Caudate nucleus (tissue), 63 donors: ENCODE measurements at places on chromosomes 5 and 9.

GRCh38 chr9:84823421-84824271 is 154.1 kb downstream of the NTRK2 start:
- DNase-seq: no peak

DNA sequence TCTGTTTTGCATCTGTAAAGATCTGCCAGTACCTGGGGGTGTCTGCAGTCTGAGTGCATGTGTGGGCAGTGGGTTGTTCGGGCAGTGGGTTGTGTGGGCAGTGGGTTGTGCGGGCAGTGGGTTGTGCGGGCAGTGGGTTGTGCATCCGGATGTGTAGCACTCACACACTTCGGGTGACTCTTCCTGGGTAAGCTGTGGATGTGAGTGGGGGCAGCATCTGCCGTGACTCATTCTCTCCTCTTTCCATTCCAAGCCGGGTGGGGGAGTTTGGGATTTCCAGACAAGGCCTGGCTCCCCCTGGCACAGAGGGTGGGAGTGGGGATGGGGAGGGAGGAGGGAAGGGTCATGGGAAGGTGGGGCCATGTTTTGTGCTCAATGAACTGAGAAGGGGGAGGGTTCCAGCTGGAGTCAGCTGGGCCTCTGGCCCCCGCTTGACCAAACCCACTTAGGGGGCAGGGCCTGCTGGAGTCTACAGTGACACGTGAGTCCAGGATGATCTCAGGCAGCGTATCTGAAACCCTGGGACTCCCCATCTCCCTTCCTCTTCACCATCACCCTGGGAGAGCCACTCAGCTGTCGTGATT is 8.3 kb downstream of the CRB2 start:
- DNase-seq: peak; percentile 82

GRCh38 chr9:1071730-1072129 is 21.6 kb downstream of the DMRT2 start:
- DNase-seq: no peak

GRCh38 chr9:93517331-93517730 is 59.1 kb upstream of the PHF2 start:
- no peak for DNase-seq

DNA sequence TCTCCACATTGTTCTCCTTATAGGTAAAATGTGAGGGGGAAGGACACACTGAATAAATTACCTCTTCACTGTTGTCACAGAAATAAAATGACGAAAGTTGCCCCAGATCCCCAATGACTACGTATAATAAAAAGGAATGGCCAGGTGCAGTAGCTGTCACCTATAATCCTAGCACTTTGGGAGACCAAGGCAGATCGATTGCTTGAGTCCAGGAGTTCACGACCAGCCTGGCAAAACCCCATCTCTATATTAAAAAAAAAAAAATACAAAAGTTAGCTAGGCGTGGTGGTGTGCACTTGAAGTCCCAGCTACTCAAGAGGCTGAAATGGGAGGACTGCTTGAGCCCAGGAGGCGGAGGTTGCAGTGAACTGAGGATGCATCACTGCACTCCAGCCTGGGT is 82.2 kb upstream of the APC start:
- DNase-seq: no peak

DNA sequence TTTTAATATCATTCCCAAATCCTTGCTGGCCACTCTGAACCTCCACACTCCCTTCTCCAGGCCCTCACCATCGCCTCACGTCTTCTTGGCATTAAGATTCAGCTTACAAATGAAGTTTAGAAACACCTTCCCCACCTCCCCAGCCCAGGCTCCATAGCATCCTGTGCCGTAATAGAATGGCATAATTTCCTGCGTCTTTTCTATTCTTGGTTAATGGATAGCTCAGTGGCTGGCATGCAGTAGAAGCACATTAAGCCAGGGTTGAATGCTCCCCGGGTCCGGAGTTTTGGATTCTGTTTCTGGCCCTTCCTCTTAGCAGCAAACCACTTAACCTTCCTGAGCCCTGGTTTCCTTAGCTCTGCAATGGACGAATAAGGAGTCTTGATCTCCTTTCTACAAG is 13.8 kb downstream of the WWC1 start:
- no peak for DNase-seq

- DNase-seq: no peak
These were observed 20.1 kb upstream of the CKMT2 start for GRCh38 chr5:81213070-81213469.

- no peak for DNase-seq
These were observed 394 bp downstream of the TLR4 start for GRCh38 chr9:117704597-117704996.

DNA sequence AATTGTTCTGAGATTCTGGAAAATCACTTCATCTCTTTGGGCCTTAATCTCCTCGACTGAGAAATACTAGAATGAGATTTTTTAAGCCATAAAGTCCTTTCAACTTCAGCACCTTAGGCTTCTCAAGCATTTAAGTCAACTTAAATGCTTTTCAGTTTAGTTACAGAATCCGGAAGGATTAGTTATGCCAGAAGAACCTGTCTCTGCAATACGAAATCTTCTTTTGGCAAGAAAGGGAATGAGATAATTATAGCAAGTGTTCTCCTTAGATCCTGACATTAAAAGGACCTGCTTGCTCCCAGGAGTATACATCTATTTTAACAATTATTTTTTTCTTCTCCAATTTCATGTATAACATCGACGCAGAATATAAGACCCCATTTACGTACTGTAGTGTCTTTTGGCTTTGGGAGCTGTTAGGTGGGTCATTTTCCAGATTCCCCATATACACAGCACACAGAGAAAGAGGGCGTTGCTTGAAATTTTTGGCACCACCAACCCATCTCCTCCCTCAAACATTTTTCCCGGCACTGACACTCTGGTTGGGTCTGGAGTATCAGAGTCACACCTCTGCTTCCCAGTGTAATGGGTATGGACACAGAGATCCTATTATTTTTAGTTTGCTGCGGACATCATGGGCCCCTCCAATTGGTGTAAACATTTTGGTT is 43.6 kb upstream of the CLINT1 start:
- DNase-seq: no peak

DNA sequence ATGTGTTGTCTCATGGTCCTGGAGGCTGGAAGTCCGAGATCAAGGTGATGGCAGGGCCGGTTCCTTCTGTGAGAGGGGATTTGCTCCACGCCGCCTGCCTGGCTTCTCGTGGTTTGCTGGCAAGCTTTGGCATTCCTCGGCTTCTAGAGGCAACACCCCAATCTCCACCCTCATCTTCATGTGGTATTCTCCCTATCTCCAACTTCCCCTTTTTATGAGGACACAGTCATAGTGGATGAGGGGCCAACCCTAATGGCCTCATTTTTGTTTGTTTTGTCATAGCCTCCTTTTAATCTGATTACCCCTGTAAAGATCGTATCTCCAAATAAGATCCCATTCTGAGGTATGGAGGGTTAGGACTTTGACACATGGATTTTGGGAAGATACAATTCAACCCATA is 41.7 kb upstream of the CLK4 start:
- no peak for DNase-seq

DNA sequence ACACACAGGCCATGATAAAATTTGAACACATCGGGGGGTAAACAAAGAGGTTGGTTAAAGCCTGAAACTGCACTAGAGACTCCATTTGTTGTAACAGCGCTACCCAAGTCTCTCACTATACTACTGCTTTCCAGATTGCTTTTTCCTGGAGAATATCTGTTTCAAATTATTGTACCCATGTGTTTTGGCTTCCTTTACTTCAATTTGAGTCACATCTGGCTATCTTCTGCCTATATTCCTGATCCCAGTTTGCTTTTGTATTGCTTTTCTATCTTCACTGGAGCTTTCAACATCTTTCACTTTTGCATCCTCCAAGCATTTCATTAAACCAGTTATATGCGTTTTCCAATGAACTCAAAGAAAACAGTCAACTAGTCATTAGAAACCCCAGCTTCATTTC is 404.7 kb downstream of the MLLT3 start:
- no peak for DNase-seq

GRCh38 chr5:93532370-93532769 is 48.6 kb downstream of the NR2F1-AS1 start:
- DNase-seq: peak; percentile 22

DNA sequence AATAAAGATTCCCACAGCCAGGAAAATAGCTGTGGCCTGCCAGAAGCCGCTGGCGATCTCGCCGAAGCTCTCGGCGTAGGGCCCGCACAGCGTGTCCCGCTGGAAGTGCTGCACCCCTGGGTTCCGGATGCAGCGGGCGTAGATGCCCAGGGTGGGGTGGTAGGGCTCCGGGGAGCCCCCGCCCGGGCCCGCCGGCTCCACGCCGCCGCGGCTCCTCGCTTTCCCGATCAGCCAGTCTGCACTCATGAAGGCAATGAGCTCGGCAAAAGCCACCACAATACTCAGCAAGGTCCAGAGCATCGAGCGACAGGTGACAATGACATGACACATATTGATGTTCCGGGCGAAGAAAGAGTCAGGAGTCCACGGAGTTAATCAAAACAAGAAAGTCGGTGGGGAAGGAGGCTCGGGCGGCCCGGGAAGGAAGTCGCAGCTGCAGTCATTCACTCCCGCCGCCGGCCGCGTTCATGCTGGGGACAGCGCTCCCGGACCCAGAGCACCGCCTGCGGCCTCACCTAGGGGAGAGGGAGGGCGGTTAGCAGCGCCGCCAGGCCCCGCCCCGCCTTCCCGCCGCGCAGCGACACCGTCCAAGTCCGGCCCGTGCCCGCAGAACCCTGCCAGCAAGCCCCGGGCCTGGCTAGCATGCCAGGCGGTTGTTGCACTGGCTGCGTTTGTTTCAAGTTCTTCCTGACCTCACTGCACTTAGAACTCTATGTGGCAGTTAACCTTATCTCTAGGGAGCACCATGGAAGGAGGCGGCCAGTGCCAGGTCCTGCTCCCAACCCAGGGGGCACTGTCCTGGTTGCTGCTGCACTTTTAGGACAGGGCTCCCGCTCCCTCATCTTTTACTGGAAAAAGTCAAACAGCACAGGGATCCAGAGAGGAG is 138.4 kb downstream of the LHFPL2 start:
- peak; percentile 33 for DNase-seq

GRCh38 chr5:68960456-68960855 is 133.4 kb upstream of the SLC30A5 start:
- no peak for DNase-seq

- no peak for DNase-seq
These were observed at the start of gene ZDHHC11 for GRCh38 chr5:850511-851006. Gene ZDHHC11 (minus strand): TSS chr5:850986. CDS start chr5:850602, 384 bp downstream.

GRCh38 chr5:31408814-31409213 is 123.1 kb downstream of the DROSHA start:
- no peak for DNase-seq

DNA sequence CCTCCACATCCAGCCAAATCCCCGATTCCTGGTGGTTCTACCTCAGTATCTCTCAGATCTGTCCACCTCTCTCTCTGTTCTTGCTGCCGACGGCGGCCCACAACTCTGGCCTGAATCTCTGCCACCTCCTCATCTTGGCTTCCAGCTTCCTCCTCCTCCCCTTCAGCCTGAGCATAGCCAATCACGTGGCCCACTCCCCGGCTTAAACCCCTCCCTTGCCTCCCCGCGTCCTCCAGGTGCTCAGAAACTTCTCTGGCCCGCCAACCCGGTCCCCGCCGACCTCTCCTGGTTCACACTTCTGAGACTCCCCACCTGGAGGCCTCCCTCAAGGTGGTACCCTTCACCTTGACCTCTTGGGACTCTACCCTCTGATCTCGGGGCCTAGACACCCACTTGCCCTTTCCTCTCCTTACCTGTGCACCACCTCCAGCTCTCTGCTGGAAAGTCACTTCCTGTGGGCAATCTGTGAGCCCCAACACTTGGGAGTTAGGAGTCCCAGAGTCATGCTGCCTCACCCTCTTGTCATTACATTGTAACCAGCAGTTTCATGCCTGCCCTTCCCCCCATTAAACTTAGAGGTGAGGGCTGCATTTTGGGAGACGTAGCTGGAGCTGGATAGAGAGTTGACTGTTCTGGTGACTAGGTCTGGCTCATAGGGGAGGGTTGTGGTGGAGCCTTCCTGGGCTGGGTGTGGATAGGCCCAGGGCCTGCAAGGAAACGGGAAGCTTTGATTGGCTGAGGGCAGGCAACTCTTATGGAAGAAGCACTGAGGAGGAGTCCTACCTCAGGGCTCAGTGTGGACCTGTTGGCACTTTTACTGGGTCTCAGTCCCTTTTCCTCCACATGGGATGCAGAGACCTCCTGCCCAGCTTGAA is 4.5 kb upstream of the SET start:
- DNase-seq: peak; percentile 10

DNA sequence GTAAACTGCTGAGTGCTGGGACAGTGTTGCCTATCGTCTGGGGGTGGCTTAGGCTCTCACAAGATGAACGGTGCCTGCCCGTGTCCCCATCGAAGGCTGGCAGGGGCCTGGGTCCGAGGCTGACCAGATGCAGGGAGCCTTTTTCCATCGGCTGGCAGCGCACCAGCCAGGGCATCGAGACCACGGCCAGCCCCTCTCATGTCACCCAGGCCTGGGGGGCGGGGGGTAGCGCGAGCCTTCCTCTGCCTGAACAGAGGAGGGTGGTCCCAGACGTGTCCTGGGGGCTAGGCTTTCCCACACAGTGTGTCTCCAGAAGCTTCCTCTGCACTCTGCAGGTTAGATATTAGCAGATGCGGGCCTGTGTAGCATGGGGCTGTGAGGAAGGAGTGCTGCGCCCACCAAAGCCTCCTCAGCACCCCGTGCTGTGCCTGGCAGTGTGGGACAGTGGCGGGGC is 17.3 kb downstream of the FGD3 start:
- DNase-seq: no peak

- no peak for DNase-seq
These were observed 143.5 kb downstream of the OLFM1 start for GRCh38 chr9:135230817-135231520.

GRCh38 chr5:90558344-90559192 is at the start of gene ADGRV1:
Gene ADGRV1 (plus strand): TSS chr5:90558797. CDS start chr5:90558896, 99 bp downstream.
- peak; percentile 42 for DNase-seq

GRCh38 chr5:966941-967340 is 41.7 kb upstream of the NKD2 start:
- no peak for DNase-seq

GRCh38 chr5:153746440-153746839 is 256.0 kb downstream of the GRIA1 start:
- DNase-seq: no peak

- DNase-seq: no peak
These were observed 17.5 kb downstream of the FBP2 start for GRCh38 chr9:94576131-94576530.

DNA sequence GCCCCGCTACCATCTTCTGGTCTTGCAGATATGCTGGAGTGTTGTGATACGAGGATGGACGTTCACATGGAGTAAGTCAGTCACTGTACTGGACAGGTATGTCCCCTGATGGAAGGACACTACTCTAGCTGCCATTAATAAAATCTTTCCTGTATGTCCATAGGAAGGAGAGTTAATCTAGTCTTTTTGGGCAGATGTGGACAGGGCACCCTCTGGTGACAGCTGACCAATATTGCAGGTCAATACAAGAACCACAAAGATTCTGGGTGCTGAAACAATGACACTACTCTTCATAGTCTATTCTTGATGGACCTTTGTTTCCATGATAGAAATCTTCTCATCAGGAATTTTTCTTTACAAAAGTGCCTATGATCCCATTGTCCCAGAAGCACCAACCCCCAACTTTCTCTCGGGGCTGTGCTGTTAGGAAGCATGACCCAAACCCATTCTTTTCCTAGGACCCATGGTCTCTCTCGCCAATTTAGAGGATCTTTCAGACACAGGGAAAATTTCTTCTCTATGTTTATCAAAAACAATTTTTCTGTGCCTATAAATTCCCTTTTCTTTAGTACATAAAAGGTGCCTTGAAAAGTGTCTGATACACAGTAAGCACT is 376.9 kb downstream of the DTWD2 start:
- DNase-seq: no peak

- no peak for DNase-seq
These were observed 48.9 kb upstream of the TDRD7 start for GRCh38 chr9:97362777-97363545.
